Osteoblast (primary cell): ENCODE measurements at places on chromosomes 16 and 17. TPM values are rescaled to one million over a fixed set of nuclear protein-coding genes. Genes with fewer than 3 reads are reported as not detected.

DNA sequence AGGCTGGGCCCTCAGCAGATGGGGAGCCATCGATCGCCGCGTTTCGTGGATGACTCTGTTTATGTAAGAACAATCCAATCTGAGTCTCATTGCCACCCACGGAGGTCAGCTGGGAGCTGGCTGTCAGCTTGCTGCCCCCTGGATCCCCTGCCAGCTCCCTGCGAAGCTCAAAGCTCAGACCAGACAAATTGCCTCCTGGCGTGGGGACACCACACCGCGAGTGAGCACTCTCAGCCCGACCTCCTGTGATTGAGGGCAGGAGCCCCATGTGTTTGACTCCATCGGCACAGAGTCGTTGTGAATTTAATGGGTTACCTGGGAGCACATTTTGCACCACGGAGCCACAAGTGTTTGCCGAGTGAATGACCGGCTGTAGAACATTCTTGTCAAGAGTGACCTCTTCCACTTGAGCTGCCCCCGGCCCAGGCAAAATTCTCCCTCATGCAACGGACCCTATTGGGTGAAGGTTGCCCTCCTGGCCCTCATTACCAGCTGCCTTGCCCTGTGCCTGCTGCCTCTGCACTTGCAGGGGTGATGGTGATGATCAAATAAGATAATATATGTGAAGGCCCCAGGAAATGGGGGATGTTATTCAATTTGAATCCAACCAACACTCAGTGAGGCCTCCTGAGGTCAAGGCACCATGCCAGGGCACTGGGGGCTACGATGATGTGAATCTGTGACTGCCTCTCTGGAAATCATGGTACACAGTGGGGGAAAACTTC lies 7.6 kb upstream of the GFAP start:
- H3K4me3 ChIP-seq, result no peak overlapping the region
- H3K27me3 ChIP-seq, result no peaks in the 10 kb centered on the region
- H3K36me3 ChIP-seq, result peaks cover 14% of the 10 kb centered on the region
- H3K27ac ChIP-seq, result no peak overlapping the region
- H3K4me1 ChIP-seq, result no peaks in the 10 kb centered on the region

PIK3R5 gene
- total RNA-seq, result under 0.01 and 0.36 TPM in 2 replicates

- DNase-seq, result no peak
- H3K36me3 ChIP-seq, result no peaks in the 10 kb centered on the region
- H3K4me3 ChIP-seq, result no peak overlapping the region
- H3K27ac ChIP-seq, result no peak overlapping the region
- no peaks in the 10 kb centered on the region for H3K27me3 ChIP-seq
- no peaks in the 10 kb centered on the region for H3K4me1 ChIP-seq
Observed at GRCh38 chr16:86158688-86159360, 259.9 kb downstream of the IRF8 start.

- peak; percentile 89 for DNase-seq
- peaks cover 11% of the 10 kb centered on the region for H3K4me1 ChIP-seq
- H3K27ac ChIP-seq, result no peak overlapping the region
- no peaks in the 10 kb centered on the region for H3K27me3 ChIP-seq
- H3K4me3 ChIP-seq, result peak overlapping the region; percentile 94
Observed at GRCh38 chr16:3112881-3113574, 642 bp downstream of the ZNF205 start.

CCL7 gene
- 0.29 and 0.36 TPM in 2 replicates for total RNA-seq

GRCh38 chr17:38451840-38452529 lies 23.7 kb downstream of the ARHGAP23 start:
- peak overlapping the region; percentile 91 for H3K27ac ChIP-seq
- DNase-seq, result peak; percentile 100
- peak overlapping the region; percentile 54 for H3K4me3 ChIP-seq
- no peaks in the 10 kb centered on the region for H3K36me3 ChIP-seq

TXNDC11 gene
- total RNA-seq, result 26.1 and 28.3 TPM in 2 replicates

DNA sequence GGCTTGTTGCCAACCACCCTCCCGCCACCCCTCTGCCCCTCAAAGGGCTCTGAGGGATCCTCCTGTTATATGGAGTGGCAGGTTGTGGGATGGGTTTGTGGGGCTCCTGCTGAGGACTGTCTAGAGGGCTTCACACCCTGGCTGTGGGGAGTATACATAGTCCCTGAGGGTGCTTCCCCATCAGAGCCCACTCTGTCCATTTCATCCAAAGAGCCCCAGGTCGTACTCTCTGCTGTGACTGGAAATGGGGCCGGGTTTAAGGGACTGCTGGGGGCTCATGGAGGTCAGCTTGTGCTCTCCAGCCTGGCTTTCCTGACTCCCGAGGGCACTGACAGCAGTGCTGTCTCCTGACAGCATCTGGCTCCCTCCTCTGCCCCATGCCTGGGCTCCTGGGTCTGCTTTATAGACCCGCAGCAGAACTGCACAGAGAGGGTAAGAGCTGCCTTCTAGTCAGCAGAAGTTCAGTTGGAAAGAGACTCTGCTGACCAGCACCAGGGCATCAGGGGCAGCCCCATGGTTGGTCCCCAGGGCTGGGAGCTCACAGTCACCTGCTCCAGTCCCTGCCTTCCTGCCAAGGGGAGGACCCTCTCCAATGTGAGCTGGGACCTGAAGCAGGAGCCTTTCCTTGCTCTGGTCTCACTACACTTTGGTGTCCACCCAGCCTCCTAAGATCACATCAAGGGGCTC lies 17.8 kb upstream of the TNS4 start:
- no peak for DNase-seq
- no peaks in the 10 kb centered on the region for H3K36me3 ChIP-seq
- peaks cover 40% of the 10 kb centered on the region for H3K4me1 ChIP-seq

GRCh38 chr17:13520899-13521572 lies 80.7 kb downstream of the HS3ST3A1 start:
- H3K4me1 ChIP-seq, result peaks cover 9% of the 10 kb centered on the region
- H3K27me3 ChIP-seq, result no peaks in the 10 kb centered on the region
- no peaks in the 10 kb centered on the region for H3K36me3 ChIP-seq

- H3K27ac ChIP-seq, result no peak overlapping the region
- no peak for DNase-seq
- no peak overlapping the region for H3K4me3 ChIP-seq
- no peaks in the 10 kb centered on the region for H3K4me1 ChIP-seq
- no peaks in the 10 kb centered on the region for H3K27me3 ChIP-seq
Observed at GRCh38 chr16:52312716-52313115, 234.2 kb downstream of the TOX3 start.

- DNase-seq, result no peak
- H3K27ac ChIP-seq, result no peak overlapping the region
- no peaks in the 10 kb centered on the region for H3K27me3 ChIP-seq
- H3K36me3 ChIP-seq, result peaks cover 3% of the 10 kb centered on the region
- no peak overlapping the region for H3K4me3 ChIP-seq
Observed at GRCh38 chr17:14057591-14057990, 11.7 kb upstream of the COX10 start.

- no peaks in the 10 kb centered on the region for H3K4me1 ChIP-seq
- H3K36me3 ChIP-seq, result no peaks in the 10 kb centered on the region
- no peak for DNase-seq
- H3K27me3 ChIP-seq, result peaks cover 14% of the 10 kb centered on the region
- no peak overlapping the region for H3K4me3 ChIP-seq
Observed at GRCh38 chr16:11526655-11527350, 59.9 kb downstream of the LITAF start.

DNA sequence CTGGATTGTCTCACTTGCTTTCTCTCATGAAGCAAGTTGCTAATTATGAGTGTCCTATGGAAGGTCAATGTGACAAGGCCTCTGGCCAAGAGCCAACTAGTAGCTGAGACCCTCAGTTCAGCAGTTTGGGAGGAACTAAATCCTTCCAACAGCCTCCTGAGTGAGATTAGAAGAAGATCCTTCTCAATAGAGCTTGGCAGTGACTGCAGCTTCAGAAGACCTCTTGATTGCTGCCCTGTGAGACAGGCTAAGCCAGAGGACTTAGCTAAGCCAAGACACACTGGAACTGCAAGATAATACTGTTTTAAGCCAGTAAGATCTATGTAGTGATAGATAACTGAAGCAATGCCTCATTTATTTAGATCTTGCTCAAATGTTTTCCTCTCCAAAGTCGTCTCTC lies 34.3 kb downstream of the PCTP start:
- no peak overlapping the region for H3K4me3 ChIP-seq
- H3K27me3 ChIP-seq, result no peaks in the 10 kb centered on the region
- no peaks in the 10 kb centered on the region for H3K36me3 ChIP-seq
- H3K4me1 ChIP-seq, result no peaks in the 10 kb centered on the region
- no peak overlapping the region for H3K27ac ChIP-seq

DNA sequence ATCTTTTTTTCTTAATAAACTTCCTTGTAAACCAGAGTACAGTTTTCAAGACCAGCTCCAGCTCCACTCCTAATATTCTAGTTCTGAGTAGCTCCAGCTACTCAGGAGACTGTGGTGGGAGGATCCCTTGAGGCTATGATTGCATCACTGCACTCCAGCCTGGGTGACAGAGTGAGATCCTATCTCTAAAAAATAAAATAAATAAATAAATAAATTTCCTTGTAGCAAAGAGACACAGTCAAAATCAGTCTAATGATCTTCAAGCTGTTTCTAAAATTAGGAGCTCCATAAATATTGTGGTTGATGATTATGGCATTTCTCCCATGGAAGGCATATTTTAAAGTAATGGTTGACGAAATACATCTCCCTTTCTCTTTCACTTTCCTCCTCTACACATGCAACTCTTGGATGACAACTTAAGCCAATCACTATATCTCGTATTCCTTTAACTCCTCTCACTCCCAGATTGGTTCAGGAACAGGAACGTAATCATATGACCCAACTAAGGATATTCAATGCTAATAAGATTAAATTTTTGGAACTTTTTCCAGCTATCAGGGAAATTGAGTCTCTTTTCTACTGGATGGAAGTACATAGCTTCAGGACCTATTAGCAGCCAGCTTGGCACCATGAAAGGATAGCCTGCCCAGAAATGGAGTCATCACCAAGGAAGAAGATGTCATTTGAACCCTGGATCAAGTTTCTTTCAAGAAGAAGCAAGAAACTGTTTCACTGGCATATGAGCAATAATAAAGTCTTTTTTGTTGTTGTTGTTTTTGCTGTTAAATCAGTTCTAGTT lies 42.1 kb upstream of the TAOK1 start:
- DNase-seq, result peak; percentile 53
- H3K27me3 ChIP-seq, result peaks cover 22% of the 10 kb centered on the region
- peaks cover 4% of the 10 kb centered on the region for H3K4me1 ChIP-seq
- H3K36me3 ChIP-seq, result no peaks in the 10 kb centered on the region
- H3K4me3 ChIP-seq, result peak overlapping the region; percentile 39

GRCh38 chr16:51109173-51109572 lies 41.9 kb downstream of the SALL1 start:
- no peak overlapping the region for H3K4me3 ChIP-seq
- H3K36me3 ChIP-seq, result no peaks in the 10 kb centered on the region
- H3K27ac ChIP-seq, result no peak overlapping the region

MAPT gene
- 0.29 and 0.36 TPM in 2 replicates for total RNA-seq

DNA sequence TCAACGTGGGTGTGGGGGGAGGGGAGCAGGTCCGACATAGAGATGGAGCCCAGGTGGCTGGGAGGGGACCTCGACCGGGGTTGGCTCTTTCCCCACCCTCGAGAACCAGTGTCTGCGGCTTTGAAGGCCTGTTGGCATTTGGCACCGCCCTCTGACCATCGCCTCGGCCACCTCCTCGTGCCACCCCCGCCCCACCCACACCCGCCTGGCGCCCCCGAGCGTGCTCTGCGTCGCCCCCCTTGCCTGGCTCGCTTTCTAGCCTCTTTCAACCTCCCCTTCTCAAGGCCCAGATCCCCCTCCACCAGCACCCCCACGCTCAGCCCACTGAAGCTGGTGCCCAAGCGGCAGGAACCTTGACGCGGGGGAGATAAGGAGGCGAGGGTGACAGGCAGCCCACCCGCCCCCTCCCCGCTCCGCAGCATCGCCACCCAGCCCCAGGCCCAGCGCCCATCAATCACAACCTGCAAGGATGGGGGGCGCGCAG lies 619 bp downstream of the CACNB1 start:
- peak overlapping the region; percentile 81 for H3K4me3 ChIP-seq
- H3K36me3 ChIP-seq, result peaks cover 30% of the 10 kb centered on the region
- H3K27me3 ChIP-seq, result no peaks in the 10 kb centered on the region
- DNase-seq, result peak; percentile 89
- peaks cover 33% of the 10 kb centered on the region for H3K4me1 ChIP-seq
- no peak overlapping the region for H3K27ac ChIP-seq

AHSP gene
- total RNA-seq, result not detected in 2 replicates

GRCh38 chr17:5164436-5164835 lies 27.2 kb downstream of the ZNF594 start:
- H3K27ac ChIP-seq, result no peak overlapping the region
- peaks cover 2% of the 10 kb centered on the region for H3K27me3 ChIP-seq
- no peaks in the 10 kb centered on the region for H3K4me1 ChIP-seq
- H3K36me3 ChIP-seq, result no peaks in the 10 kb centered on the region
- no peak overlapping the region for H3K4me3 ChIP-seq

GLIS2 gene
- 5.0 and 5.4 TPM in 2 replicates for total RNA-seq

HSDL1 gene
- 18.1 and 18.9 TPM in 2 replicates for total RNA-seq

DPEP2 gene
- total RNA-seq, result not detected in 2 replicates

GRCh38 chr17:44687756-44688155 lies 1.8 kb downstream of the CCDC43 start:
- H3K27ac ChIP-seq, result no peak overlapping the region
- H3K4me3 ChIP-seq, result no peak overlapping the region
- H3K36me3 ChIP-seq, result peaks cover 11% of the 10 kb centered on the region

- H3K4me1 ChIP-seq, result peaks cover 84% of the 10 kb centered on the region
- H3K4me3 ChIP-seq, result peak overlapping the region; percentile 86
- peak; percentile 96 for DNase-seq
- H3K36me3 ChIP-seq, result no peaks in the 10 kb centered on the region
- H3K27me3 ChIP-seq, result no peaks in the 10 kb centered on the region
Observed at GRCh38 chr17:40322358-40323315, 13.7 kb downstream of the RARA start.

GRCh38 chr17:81822996-81823819 lies 9.9 kb downstream of the MCRIP1 start:
- H3K4me3 ChIP-seq, result no peak overlapping the region
- peaks cover 5% of the 10 kb centered on the region for H3K36me3 ChIP-seq
- H3K27me3 ChIP-seq, result no peaks in the 10 kb centered on the region
- no peaks in the 10 kb centered on the region for H3K4me1 ChIP-seq

DNA sequence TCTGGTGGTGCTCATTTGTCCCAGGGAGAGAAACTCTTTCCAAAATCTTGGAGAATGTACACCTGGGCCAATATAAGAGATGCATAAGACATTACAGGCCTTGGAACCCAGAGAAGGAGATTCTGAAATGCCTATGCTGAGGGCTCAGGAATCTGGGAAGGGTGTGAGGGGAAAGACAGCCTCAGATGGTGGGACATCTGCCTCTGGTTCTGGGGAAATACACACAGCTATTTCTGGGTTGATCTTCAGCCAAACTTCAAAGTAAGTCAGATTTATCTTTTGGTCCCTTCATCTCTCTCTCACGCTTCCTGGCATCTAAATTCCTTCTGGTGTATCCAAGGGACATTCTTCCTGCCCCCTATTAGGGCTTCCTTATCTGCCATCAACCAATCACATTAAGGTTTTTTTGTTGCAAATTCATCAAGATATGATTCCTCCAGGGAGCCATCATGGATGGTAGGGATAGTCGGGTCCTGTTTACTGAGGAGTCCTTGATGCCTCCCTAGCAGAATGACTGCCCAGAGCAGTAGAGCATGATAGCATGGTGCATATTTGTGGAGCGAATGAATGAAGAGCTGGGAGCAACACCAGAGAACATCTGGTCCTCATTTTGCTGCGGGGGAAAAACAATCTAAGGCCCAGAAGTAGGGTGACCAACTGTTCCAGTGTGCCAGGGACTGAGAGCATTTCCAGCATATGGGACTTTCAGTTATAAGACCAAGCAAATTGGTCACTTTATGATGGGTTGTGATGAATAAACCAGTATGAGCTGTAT lies 35.7 kb upstream of the DYNLL2 start:
- peaks cover 26% of the 10 kb centered on the region for H3K27me3 ChIP-seq
- peak; percentile 41 for DNase-seq
- H3K27ac ChIP-seq, result no peak overlapping the region
- no peaks in the 10 kb centered on the region for H3K36me3 ChIP-seq
- no peak overlapping the region for H3K4me3 ChIP-seq
- H3K4me1 ChIP-seq, result no peaks in the 10 kb centered on the region

GRCh38 chr17:79633993-79634813 lies 23.4 kb upstream of the RBFOX3 start:
- peaks cover 3% of the 10 kb centered on the region for H3K27me3 ChIP-seq
- H3K27ac ChIP-seq, result no peak overlapping the region
- H3K4me3 ChIP-seq, result no peak overlapping the region
- H3K4me1 ChIP-seq, result no peaks in the 10 kb centered on the region
- H3K36me3 ChIP-seq, result no peaks in the 10 kb centered on the region
- DNase-seq, result no peak
